Stimulated activated naive CD4-positive, alpha-beta T cell (primary cell): ENCODE measurements at places on chromosomes 16 and 17.

DNA sequence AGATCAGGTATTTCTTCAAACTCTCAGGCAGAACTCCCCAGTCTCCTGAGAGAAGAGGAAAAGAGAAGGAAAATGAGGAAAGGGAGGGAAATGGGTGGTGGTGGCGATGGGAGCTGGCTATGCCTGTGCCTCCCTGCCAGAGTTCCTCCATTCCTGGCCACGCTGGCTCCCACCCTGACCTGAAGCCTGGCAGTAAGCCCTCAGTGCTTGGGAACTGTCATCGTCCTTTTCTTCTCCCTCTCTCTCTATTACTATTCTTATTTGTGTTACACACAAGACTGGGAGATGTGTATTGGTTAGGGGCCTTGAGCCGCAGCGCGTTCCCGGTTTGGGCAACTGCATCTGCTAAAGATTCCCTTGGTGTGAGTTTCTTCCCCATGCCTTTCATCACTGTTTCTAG is 44.6 kb downstream of the GOSR1 start:
- no peak for DNase-seq

- DNase-seq = no peak
Observed at GRCh38 chr16:49274591-49274990, 7.0 kb downstream of the CBLN1 start.

DNA sequence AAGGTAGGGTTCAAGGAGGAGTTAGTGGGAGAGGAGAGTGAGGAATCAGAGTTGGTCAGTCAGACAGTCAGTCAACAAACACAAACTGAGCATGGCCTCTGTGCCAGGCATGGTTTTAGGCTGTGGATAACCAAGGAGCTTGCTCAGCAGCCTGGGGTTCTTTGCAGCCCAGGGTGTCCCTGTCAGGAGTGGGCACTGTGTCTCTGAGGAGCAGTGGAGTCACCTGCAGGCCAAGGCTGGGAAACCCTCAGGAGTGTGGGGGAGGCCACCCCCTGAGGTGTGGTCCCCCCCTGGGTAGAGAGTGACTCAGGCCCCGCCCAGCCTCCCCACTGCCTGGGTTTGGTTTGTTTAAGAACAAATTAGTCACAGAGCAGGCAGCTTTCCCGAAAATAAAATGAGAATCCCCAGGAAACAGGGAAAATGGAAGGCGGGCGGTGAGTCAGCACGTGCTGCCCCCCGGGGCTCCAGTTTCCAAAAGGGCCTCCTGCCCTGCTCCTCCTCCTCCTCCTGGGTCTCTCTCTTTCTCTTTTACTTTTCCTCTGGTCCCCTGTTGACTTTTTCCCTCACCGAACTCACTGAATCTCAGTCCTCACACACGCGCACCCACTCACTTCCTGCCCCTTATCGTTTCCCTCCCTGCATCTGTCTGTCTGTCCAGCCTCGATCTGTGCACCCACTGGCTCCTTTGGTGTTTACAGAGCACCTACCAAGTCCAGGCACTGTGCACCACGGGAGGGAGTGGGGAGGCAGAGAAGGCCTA is 44.3 kb downstream of the SOCS3 start:
- DNase-seq = peak; percentile 36

GRCh38 chr17:21299981-21300600 is 15.6 kb downstream of the MAP2K3 start:
- DNase-seq = no peak

- DNase-seq = no peak
Observed at GRCh38 chr16:21233521-21234150, at the start of gene ANKS4B. Gene ANKS4B, plus strand, starts transcription at chr16:21233699. Its CDS starts 39 bp downstream, at chr16:21233738.

DNA sequence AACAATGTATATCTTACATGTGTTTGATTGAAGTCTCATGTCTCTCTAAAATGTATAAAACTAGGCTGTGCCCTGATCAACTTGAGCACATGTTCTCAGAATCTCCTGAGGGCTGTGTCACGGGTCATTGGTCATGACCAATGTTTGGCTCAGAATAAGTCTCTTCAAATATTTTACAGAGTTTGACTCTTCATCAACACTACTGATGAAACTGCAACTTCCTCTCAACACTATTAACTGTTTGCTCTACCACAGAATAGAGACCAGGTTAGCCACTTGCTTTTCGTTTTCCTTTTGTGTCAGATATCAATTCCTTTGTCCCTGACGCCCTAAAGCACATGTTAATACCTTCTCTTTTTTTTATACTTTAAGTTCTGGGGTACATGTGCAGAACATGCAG is 358.1 kb downstream of the CDH8 start:
- DNase-seq = no peak

- DNase-seq = no peak
Observed at GRCh38 chr17:19285213-19285900, 48.2 kb downstream of the EPN2 start.

- DNase-seq = no peak
Observed at GRCh38 chr17:27456681-27457359, 572 bp downstream of the KSR1 start.

GRCh38 chr16:88019821-88020515 is 68.7 kb downstream of the BANP start:
- no peak for DNase-seq

- no peak for DNase-seq
Observed at GRCh38 chr17:11324021-11324420, 83.0 kb downstream of the SHISA6 start.

- peak; percentile 95 for DNase-seq
Observed at GRCh38 chr17:32877164-32877764, 340 bp upstream of the MYO1D start.

DNA sequence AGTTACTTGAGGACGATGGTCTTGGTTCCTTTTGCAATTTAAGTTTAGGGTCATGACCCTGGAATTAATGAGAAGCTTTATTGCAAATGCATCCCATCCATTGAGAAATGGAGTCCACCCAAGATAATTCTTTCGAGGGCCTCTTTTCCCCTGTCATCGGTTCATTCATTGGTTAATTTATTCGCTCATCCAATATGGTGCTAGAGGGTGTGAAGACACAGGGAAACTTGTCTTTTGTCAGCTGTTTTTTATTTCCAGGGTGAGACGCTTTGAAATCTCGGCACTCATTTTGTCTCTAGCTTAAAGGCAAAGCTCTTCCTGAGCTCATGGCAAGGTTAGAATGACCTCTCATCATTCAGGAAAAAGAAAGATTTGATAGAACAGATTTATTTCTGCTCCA is 464.2 kb upstream of the EEF2KMT start:
- no peak for DNase-seq

GRCh38 chr17:64102627-64103390 is 27.1 kb downstream of the ERN1 start:
- no peak for DNase-seq

DNA sequence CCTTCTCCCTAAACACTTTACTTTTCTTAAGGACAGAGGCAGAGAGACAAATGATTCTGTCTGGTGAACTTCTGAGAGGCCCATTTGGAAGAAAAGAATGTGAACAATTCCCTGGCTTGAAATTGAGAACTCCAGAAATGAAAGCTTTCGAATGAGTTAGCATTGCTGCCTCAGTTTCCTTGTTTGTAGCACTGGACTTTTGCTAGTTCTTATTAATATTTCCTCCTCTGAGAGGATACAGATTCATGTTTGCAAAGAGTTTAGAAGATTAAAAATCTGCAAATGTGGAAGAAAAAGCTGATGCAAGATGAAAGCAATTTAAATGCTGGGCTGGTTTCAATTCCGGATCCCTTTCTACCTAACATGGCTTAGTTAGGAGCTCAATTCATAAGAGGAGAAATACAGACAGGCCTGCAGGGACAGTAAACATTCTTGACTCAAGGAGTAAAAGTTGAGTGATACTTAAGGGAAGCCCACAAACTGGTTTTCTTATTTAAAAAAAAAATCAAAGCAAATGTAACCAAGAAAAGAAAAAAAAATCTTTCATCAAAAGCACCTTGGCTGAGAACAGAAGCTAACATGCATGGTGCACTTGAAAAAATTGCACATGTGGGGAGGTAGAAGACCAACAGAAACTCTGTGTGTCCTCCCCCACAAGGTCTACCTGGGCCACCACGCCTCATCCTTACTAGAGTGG is 27.1 kb downstream of the HNF1B start:
- no peak for DNase-seq

DNA sequence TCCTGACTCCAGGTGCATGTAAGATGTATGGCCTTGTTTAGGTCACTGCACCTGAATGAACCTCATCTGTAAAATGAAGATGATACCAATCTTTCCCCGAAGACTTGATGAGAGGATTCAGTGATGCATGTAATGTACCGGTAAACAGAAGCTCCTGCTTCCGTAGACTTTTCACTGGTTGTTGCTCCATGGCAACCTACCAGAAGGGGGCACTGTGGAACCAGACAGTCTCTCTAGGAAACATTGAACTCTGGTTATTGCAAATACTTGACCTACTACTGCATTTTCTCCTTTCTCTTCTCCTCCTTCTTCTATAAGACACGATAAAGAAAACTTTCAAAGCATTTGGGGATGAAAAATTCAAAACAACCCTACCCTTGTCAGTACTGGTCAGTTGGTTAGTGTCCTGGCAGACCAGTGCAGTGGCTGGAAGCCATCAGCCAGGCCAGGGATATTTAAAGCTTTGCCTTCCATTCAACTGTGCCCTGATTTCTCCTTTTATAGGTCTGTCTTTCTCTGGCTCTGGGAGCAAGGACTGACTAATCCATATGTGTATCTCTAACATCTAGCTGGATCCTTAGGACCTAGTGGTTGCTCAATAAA is 667.4 kb upstream of the SALL1 start:
- no peak for DNase-seq

GRCh38 chr17:2053380-2054261 is 1.3 kb upstream of the HIC1 start:
- peak; percentile 68 for DNase-seq

DNA sequence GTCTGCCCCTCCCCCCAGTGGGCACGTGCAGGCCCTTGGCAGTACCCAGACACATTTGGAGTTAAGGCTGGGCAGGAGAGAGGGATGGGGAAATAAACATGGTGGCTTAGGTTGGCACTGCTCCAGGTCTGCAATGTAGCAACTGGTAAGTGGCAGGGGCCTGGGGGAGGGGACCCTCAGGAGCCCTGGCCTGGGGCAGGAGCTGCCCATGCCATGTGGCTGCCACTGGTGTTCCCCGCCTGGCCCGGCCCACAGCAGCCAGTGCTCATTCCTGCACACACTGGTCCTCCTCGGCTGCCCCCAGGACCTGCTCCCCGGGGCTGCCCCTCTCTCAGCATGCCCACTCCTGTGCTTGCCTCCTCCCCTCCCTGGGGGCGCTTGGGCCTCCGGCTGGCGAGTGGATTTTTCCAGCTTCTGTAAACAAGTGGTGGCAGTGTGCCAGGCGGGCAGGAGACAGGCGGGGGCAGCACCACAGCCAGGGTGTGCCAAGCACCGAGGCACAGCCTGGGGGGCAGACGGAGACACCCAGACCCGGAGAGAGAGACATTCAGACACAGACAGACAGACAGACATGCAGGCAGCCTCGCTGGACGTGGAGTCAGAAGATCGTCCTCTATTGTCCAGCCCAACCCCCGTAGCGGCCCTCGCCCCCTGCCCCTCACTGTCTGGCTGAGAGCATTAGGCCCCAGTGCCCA is 9.4 kb downstream of the THRA start:
- no peak for DNase-seq

- no peak for DNase-seq
Observed at GRCh38 chr16:12535535-12536411, 267.9 kb downstream of the CPPED1 start.

DNA sequence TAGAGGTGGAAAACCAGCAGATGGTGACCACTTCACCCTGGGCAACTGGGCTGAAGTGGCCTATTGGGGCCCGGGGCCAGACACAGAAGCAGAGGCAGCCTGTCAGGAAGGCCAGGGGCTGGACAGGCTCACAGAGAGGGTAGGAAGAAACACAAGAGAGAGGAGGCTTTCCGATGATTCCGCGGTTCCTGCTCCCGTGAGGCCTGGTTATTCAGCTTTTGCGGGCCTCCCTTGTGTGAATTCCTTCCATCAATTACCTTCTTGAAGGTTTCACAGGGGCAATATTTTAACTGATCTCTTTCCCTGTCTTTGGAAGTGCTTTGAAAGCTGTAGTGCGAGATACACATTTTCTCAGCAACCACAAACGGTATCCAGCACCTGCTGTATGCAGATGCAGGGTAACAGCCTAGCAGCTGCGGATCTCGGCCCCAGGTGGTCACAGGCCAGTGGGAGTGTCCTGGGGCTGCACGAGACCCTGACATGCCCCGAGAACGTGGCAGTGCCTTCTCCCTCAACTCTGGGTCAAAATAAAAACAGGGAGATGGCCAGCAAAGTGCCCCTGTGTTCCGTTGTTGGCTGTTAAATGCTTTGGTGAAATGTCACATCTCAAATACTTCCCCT is 11.6 kb upstream of the CMIP start:
- no peak for DNase-seq

DNA sequence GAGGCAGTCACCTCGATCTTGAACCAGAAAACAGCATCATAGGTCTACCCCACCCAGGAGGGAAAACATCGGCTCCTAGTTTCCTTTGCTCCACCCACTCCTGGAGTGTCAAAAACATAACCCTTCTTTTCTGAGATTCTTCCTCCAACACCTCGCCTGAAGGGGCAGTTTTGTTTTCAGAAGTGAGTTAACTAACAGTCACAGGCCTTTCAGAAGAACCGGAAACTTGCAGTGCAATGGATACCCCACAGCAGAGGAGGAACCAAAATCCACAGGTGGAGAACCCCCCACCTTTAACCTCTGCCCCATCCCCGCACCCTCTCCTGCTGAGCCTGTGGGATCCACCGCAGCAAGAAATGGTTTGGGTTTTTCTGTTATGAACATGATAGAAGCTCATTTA is 7.8 kb upstream of the TEX2 start:
- peak; percentile 8 for DNase-seq

GRCh38 chr17:57508671-57509070 is 236.4 kb downstream of the CCDC182 start:
- DNase-seq = no peak

- DNase-seq = no peak
Observed at GRCh38 chr16:85722128-85722893, 28.6 kb downstream of the C16orf74 start.

DNA sequence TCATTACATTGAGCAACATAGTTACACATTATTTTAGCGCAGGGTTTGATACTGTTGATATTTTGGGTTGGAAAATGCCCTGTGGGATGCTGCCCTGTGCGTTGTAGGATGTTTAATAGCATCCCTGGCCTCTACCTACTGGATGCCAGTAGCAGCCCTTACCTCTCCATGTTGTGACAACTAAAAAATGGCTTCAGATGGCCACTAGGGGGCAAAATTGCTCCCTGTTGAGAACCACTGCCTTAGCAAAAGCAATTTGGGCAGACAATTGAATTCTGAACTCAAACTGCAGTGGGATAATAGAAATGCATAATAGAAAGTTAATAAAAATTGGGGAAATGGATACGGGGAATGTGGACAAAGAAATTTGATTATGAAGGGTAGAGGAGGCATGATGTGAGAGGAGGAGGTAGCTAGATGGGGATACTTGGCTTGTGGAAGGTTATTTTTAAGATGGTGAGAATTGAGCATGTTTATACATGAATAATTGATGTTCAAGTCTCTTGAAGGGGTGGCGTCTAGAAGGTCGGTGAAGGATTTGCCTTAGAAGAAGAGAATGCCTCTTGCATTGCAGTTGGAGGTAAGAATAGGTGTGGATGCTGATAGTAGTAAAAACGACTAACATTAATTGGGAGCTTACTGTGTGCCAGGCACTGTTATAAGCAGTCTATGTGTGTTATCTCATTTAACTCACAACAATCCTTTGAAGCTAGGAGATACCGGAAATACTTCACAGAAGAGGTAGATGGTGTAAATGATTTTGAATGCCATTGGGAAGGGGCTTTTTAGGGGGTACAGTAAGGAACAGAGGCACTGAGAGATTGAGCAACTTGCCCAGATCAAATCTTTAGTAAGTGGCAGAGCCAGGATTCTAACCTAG is 19.0 kb downstream of the HEATR9 start:
- peak; percentile 13 for DNase-seq
